Uterine smooth muscle cell (primary cell): ENCODE measurements at places on chromosomes 4 and X. TPM values are rescaled to one million over a fixed set of nuclear protein-coding genes. Genes with fewer than 3 reads are reported as not detected.

The SSR4 gene
- total RNA-seq: 50.1 and 101 TPM in 2 replicates

The PABPC5 gene
- 1.8 and 2.5 TPM in 2 replicates for total RNA-seq

The MAGEB17 gene
- not detected in 2 replicates for total RNA-seq

The TCEAL3 gene
- total RNA-seq: 12.4 and 23.6 TPM in 2 replicates

The SPANXC gene
- not detected in 2 replicates for total RNA-seq

The REELD1 gene
- total RNA-seq: not detected in 2 replicates

The HSD17B13 gene
- 0.22 and 0.37 TPM in 2 replicates for total RNA-seq
